ENCODE measurements at places on chromosomes 5 and 9.

DNA sequence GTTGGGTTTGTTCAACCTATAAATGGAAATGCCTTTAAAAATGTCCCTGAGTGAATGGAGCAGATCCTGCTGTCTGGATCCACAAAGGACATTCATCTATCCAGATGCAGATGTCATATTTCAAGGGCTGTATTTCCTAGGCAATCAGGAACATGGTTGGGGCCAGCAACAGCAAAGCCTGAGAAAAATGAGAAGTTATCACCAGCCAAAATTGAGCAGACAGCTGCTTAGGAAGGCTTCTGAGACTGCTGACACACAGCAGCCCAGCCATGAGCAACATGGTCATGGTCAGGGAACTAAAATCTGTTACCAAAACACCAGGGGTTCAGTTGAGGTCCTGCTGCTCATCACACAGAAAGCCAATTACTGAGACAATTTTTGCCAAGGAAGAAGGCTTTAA lies 9.2 kb upstream of the IL7R start:
- DNase-seq, result no peak

DNA sequence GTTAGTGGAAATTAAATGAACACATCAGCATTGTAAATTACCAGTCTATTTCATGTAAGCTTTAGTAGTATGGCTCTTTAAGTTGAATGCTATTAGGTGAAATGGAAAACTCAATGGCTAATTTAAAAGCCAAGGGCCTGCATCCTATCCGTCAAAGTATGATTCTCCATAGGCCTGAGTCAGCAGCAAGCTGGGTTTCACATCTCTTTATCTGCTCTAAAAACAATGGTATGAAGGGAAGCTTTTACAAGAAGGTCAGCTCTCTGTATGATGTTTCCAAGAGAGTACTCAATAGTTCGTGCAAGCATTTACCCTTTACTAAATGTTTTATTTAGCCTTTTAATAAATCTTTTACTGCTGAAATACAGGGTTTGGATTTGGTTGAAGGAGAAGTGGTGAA lies 62.8 kb downstream of the MAP1B start:
- DNase-seq, result no peak

DNA sequence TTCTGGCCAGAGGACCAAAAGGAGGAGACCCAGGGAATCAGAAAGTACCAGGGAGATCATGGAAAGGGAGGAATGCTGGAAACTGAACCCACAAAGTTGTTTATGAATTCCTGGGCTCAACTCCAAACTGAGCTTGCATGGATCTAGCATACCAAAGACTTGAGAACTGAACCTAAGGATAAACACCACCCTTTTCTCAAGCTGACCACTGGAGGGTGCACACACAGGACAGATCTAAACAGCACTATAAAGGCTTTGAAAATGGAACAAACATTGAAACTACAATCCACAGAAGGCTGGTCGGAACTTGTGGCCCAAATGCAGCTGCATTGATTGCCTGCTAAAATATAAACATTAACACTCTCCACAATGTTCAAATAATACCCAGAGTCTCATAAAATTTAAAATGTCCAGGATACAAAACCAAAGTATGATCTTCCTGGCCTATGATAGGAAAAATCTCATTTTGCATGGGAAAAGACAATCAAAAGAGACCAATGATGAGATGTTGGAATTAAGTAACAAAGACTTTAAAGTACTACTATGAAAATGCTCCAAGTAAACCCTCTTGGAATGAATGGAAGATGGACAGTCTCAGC lies 15.6 kb upstream of the IRF1 start:
- DNase-seq, result peak; percentile 41

DNA sequence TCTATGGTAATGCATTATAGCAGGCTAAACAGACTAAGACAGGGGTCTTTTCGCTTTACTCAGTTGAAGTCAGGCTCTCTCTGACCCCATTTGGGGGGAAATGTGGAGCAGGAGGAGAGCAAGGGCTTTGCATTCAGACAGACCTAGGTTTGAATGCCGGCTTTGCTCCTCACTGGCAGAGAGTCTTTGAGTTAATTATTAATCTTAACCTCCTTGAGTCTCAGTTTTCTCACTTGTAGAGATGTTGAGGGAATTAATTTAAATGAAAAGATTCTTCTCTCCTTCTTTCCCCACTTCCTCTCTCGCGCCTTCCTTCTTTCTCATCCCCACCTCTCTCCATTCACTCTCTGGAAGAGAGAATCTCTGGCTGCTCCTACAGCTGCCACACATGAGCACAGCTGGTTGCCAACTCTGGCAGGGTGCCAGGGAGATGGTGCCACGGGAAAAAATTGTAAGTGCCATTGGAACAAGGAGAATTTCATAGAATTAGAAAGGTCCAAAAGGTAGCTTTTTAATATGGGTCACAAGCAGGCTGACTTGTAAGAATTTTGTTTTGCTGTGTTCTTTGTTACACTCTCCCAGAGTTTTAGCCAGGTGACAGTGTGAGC lies 25.2 kb upstream of the GLRA1 start:
- no peak for DNase-seq

DNA sequence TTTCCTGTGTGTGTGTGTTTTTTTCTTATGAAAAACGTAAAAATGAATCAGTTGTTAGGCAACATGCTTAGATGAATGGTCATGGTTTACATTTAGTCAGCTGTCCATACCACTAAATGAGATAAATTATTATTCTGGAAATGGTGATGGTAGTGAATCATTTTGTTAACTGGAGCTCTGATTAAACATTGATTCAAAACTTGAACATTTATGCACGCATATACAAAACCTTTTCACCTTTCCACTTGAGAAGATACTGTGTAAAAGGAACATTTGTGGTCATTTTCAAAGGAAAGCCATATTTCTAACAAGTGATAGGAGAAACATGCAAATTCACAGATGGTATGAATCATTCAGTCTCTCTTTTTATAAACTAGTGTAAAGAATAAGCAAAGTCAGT lies 162.0 kb downstream of the SLC25A46 start:
- peak; percentile 78 for DNase-seq

- no peak for DNase-seq
Observed at GRCh38 chr5:116964438-116964837, 389.8 kb upstream of the SEMA6A start.

DNA sequence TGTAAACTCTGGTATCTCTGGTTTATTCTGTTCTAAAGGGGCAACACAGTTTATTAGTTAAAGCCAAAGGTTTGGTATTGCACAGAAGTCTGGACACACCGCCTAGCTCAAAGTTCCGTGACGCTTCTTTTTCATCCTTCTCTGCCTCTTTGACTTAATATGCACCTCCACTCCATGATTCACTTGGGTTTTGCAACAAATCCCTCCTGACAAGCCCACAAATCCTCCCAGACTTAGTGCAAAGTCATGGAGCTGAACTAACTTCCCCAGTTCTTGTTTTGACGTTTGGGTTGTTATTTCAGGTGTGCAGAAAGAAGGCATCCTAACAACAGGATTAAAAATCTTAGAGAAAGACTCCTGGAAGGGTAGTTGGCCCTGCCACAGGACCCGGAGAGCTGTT lies 441.6 kb upstream of the DMAC1 start:
- DNase-seq, result no peak

DNA sequence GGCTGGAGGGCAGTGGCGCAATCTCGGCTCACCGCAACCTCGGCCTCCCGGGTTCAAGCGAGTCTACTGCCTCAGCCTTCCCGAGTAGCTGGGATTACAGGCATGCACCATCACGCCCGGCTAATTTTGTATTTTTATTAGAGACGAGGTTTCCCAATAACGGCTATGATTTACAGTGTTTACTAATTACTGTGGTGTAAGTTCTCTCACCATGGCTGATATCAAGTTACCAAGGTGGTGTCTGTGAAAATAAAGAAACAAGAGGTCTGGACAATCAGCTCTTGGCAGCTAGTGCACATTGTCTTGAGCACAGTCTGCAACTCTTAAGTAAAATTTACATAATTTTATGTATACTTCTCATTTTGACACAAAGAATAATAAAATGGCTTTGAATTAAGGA lies 385.5 kb upstream of the COX7C start:
- no peak for DNase-seq

GRCh38 chr5:140806834-140807775 lies at the start of gene PCDHA4:
Gene PCDHA4, plus strand, starts transcription at chr5:140807068.
- no peak for DNase-seq

GRCh38 chr5:72584466-72584865 lies 77.3 kb upstream of the ZNF366 start:
- DNase-seq, result peak; percentile 53

- DNase-seq, result peak; percentile 57
Observed at GRCh38 chr9:87324613-87325194, 173.0 kb upstream of the DAPK1 start.

- DNase-seq, result no peak
Observed at GRCh38 chr5:179292681-179293635, 52.3 kb downstream of the ADAMTS2 start.

DNA sequence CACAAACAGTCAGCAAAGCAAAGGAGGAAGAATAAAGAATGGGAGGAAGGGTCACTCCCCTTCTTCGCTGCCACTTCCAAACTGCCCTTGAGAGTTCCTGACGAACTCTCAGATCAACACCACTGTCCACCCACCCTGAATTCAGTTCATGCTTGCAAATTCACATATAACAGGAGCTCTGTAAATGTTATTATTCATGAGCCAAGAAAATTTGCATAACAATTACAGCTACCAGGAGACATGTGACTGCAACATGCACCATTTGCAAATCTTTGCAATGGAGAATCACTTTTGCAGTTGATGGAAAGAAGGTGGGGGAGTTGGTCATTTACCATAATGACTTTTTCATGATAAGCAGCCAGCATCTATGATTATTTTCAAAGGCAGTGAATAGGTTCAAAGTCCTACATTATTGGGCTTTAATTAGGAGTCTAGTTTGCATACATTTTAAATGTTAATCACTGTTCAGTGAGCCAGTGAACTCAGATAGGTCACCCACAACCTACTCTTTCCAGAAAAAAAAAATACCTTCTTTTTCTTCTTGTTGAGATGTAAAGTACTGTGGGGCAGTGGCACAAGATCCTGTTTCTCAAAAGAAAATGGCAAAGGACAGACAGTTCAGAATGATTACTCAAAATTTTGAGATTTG lies 149.7 kb downstream of the CAAP1 start:
- DNase-seq, result no peak

GRCh38 chr5:146644831-146645230 lies 128.8 kb upstream of the GPR151 start:
- DNase-seq, result no peak

GRCh38 chr9:7622481-7622880 lies 177.1 kb downstream of the DMAC1 start:
- DNase-seq, result no peak

DNA sequence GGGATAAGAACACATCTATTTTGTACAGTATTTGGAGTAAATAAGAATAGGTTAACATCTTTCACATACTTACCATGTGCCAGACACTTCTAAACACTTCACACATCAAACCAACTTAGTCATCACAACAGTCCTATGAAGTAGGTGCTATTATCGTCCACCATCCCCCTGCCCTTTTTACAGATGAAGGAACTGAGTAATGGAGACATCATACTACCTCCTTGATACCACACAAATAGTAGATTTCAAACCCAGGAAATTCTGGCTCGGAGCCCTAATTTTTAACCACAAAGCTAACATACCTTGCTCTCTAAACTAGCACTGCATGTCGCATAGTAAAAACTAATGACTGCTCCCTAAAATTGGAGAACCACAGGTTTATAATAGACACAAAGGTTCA lies 4.2 kb upstream of the ZNF366 start:
- peak; percentile 90 for DNase-seq
